ENCODE measurements at places on chromosomes 2 and 18.

GRCh38 chr2:107418708-107419107 is 408.0 kb upstream of the RGPD4 start:
- DNase-seq = no peak

GRCh38 chr2:36355151-36355889 is at the start of gene CRIM1:
TSS of gene CRIM1 (plus strand) at chr2:36355778. CDS start at chr2:36356293, 515 bp downstream.
- DNase-seq = no peak

GRCh38 chr2:10733566-10733925 is 12.1 kb downstream of the ATP6V1C2 start:
- no peak for DNase-seq

DNA sequence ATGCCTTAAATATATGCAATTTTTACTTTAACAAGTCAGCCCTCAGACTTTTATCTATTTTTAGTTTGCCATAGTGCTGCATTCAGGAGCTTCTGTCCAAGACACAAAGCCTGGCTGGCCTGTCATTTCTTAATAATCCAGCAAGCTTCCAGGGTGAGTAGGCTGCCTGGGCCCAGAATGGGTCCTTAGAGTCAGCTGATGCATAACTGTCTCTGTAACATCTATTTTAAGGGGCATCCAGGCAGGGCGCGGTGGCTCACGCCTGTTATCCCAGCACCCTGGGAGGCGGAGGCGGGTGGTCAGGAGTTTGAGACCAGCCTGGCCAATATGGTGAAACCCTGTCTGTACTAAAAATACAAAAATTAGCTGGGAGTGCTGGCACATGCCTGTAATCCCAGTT is 11.8 kb upstream of the GNLY start:
- no peak for DNase-seq

GRCh38 chr2:41618754-41619153 is 429.1 kb upstream of the PKDCC start:
- no peak for DNase-seq
